ENCODE measurements at places on chromosomes 16 and 17. TPM values are rescaled to one million over a fixed set of nuclear protein-coding genes. Genes with fewer than 3 reads are reported as not detected.

Gene UTS2R
- total RNA-seq, result 0.51 TPM

Gene CFAP52
- not detected for total RNA-seq

DNA sequence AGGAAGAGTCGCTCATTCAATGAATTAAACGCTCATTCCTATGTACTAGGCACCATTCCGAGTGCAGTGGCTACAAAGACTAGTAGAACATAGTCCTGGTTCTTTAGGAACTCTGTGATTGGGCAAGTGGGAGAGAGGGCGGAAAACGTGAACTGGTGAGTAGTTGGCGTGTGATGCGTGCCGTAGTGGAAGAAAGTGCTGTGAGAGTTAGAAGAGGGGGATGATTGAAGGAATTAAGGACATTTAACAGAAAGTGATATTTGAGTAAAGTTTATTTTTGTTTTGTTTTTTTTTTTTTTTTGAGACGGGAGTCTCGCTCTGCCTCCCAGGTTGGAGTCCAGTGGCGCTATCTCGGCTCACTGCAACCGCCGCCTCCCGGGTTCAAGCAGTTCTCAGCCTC is 7.9 kb upstream of the SLFN14 start:
- DNase-seq, result no peak

Gene TBC1D3H
- not detected for total RNA-seq

- DNase-seq, result no peak
Observed at GRCh38 chr17:57512691-57513090, 232.4 kb downstream of the CCDC182 start.

GRCh38 chr17:65385726-65386125 is 175.7 kb downstream of the AXIN2 start:
- no peak for DNase-seq
